NCI-H510A (cell line): ENCODE measurements at places on chromosomes 5 and 9.
A peak's percentile ranks its signal among the peaks of the same experiment; 100 is the strongest.

DNA sequence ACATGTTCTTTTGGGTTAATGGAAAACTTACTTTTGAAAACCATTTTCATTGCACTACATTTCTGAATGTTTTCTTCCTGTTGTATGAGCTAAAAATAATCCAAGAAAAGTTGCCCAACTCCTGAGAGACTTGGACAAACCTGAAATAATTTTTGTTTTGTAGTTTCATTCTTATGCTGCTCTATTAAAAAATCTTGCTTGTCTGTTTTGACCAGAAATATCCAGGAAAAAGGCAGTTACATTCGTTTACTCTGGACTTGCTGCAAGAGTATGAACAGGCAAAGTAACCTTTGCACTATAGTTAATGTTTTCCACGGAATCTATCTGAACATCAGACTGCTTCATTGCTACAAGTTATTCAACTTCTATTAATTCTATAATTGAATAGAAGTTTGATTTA, 200.1 kb upstream of the DAB2 start:
- DNase-seq = no peak

DNA sequence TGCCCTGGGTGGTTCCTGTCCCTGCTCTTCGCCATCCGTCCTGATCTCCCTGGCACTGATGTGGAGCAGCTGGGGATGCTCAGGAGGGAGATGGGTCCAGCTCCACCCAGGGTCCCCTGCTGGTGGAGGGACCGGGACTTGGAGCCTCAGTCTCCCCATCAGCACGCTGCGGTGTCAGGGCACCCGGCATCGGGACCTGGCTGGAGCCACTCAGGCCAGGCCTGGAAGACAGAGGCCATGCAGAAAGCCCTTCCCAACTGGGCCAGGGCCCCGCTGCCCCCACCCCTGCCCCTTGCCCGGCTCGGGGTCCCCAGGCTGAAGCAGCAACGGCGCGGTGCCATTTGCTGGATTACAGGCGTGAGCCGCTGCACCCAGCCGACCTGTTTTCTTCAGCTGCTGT, 40.3 kb upstream of the NSMF start:
- no peak for DNase-seq

GRCh38 chr5:75433814-75434506, 77.5 kb downstream of the CERT1 start:
- DNase-seq = no peak

GRCh38 chr5:7848296-7848695, 2.6 kb downstream of the CFAP90 start:
- DNase-seq = no peak

GRCh38 chr5:163941079-163941478, 435.7 kb downstream of the MAT2B start:
- DNase-seq = no peak

GRCh38 chr9:109251080-109251775, 69.6 kb downstream of the EPB41L4B start:
- DNase-seq = peak; percentile 65

DNA sequence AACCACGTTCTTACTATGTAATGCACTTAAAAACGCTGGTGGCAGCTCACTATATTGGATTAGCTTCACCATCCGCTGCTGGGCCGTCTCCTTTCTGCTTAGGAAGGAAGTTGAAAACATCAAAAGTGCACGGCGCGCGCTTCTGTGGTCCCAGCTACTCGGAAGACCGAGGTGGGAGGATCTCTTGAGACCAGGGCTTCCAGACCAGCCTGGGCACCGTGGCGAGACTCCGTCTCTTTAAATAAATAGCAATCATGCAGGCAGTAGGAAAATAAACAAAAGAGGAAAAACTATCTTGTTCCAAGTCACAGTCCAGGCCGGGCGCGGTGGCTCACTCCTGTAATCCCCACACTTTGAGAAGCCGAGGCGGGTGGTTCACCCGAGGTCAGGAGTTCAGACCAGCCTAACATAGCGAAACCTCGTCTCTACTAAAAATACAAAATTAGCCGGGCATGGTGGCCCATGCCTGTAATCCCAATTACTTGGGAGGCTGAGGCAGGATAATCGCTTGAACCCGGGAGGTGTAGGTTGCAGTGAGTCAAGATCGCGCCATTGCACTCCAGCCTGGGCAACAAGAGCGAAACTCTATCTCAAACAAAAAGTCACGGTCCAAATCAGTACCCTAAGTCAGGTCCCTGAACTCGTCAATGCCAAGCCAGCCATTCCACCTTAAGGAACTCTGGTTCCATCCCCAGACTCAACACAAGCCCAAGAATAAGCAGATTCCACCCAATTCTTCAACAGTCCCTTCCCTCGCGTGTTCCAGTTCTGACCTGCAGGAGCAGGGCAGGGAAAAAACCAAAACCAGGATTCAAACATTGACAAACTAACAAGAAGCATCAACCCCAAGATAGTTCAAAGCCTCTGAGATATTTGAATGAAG, 1.0 kb upstream of the GOLGA1 start:
- no peak for DNase-seq

GRCh38 chr9:95608341-95608740, 91.6 kb upstream of the PTCH1 start:
- no peak for DNase-seq

DNA sequence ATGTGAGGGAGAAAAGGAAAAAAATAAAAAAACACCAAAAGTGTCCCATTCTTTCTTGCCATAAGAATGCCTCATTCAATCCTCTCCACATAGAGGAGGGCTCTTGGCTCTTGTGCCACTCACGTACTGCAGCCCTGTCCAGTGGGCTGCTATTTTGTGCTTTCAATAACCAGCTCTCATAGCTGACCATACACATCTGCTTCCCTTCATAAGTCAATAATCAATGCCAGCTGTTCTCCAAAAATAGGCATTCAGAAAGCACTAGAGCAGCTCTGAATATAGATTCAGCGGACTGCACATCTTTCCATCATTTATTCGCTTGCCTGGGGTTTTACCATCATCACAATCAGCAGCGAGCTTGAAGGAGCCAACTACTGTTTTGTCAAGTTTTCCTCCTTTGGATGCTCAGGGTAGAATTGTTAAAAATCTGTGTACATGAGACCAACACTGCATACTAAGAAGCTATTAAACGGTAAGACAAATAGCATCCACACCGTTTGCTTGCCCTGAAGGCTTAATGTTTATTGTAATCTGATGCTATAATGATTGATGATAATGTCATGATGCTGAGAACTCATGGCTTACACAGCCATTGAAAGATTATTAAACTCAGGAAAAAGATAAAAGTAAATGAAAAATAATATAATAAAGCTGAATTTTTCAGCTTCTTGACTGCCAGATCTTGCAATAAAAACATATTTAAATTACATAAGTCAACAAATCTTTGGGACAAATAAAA, 80.0 kb downstream of the OXCT1 start:
- DNase-seq = no peak

- DNase-seq = no peak
Measured at GRCh38 chr9:29691145-29691544, 2117.9 kb upstream of the C9orf72 start.

DNA sequence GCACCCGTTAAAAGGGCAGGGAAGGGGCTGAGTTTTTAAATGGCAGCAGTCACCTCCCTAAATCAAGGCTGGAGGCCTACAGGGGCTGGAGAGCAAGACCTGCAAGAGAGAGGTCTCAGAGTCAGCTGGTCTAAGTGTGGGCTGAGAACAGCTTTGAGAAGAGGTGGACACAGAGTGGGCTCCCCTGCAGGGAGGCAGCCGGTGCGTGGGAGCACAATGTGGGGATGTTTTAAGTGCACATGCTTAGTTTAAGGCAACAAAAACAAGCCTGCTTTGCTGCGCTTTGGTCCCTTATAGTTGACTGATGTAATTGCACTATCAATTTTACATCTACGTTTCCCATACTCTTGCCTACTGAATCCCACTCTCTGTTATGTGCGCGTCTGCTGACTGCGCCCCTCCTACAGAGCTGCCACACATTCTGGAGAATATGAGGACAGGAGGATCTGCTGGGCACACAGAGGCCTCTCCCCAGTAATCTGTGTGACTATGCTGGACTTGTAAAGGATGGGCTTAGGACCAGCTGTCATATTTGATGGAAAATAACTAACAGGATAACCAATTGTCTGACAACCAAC, 62.0 kb upstream of the ICE1 start:
- no peak for DNase-seq

- no peak for DNase-seq
Measured at GRCh38 chr5:94847019-94847418, 228.6 kb downstream of the SLF1 start.

- no peak for DNase-seq
Measured at GRCh38 chr5:177320879-177321278, 9.2 kb upstream of the MXD3 start.

DNA sequence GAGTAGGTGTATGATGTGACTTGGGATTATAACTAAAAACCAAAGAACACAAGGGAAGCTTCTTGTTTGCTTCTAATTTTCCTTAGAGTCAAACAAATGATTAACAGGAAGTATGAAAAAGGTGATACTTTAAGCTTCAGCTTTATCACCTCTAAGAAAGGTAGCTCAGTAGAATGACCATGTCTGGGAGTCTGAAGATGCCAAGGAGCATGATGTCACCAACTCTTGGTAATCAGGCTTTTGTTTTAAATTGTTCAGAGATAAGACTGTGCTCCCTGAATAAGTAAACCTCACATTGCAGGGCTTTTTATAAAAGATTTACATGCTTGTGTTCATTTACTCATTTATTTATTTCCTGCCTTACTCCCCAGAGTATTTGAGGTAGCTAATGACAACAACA, 169.9 kb downstream of the FER start:
- DNase-seq = no peak

DNA sequence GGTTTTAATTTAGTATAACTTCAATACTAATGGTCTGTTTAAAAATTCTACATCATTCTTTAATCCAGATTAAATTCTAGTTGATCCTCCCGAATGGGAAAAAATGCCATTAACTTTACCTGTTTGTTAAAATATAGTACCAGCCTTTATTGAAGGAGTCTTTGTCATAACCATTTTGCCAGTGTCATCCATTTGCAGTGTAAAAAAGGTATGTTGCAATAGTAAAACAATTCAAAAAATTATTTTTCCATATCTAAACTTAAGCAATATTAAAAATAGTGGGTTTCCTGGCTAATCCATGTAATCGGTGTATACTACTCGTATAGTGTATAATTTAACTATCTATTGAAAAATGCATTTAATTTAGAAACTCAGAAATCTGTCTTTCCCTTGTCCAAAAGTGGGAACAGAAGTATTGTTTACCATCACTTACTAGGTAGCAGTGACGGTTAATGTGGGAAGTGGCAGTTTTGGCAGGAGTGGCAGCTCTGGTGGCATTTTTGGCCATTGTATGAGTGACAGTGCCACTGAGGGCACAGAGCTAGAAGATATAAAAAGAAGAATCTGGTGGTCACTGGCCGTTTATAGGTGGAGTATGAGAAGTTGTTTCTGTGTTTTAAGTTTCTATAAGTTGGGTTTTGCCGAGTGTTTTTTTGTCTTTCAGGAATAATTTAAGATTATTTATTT, 1.9 kb downstream of the AP3S1 start:
- no peak for DNase-seq

DNA sequence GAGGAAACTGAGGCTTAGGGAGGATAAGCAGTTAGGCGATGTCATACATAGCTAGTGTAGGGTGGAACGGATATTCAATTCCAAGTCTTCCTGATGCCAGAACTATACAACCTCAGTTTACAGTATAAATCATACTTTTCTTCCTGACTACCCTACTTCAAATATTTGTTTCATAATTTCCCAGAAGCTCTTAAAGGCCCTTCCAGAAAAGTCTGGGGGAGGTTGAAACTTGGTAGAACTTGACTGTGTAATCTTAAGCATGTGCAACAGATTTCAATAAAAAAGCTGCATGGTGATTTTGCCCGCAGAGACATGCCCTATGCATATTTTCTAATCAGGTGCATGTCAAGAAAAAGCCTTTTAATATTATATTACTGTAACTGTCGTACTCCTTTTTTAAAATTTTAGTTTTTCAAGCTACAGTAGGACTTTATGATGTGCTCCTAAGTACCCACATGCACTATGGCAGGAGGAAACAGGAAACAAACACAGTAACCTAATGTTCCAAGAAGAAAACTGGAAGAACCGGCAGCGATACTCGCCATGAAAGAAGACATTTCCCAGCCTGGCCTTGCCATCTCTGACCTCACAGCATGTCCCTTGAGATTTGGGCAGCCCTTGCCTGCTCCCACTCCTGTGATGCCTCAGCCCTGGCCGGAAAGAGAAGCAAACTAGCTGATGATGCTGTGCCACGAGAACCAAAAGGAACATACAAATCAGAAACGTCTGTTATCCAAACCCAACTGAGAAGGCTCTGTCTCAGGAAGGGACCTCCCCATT, 266.0 kb downstream of the EFNA5 start:
- no peak for DNase-seq

DNA sequence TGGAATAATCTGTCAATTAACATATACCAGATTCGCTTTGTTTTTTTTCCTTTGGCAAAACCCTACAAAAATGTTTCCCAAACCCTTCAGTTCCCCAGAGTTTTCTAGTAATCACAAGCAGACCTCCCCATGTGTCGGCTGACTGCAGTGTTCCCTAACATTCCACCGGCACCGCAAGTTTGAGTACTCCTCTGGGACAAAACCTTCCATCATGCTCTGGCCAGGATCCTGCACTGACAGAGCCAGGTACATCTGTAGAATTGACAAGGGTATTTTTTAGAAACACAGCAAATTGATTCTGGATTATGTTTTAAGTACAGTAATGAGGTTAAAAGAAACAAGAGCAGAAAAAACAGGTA, 174.7 kb downstream of the GAS1 start:
- DNase-seq = no peak

DNA sequence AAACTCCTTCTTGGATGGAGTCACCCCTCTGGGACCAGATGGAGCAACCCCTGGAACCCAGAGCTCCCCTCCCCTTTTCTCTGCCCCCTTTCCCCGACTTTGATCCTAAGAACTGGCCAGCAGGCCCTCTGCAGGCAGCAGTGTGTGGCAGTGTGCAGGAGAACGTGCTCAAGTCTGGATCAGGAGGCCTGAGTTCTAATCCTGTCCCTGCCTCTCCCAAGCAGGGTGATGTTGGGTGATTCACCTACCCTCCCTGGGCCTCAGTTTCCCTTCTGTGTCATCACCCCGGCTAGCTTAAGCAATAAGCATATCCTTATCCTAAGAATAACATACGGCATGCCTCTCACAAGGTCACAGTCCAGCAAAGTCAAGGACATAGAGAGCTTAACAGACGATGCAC, 67.6 kb downstream of the C9orf50 start:
- DNase-seq = no peak

GRCh38 chr5:91315701-91316100, 67.4 kb downstream of the ARRDC3 start:
- no peak for DNase-seq

DNA sequence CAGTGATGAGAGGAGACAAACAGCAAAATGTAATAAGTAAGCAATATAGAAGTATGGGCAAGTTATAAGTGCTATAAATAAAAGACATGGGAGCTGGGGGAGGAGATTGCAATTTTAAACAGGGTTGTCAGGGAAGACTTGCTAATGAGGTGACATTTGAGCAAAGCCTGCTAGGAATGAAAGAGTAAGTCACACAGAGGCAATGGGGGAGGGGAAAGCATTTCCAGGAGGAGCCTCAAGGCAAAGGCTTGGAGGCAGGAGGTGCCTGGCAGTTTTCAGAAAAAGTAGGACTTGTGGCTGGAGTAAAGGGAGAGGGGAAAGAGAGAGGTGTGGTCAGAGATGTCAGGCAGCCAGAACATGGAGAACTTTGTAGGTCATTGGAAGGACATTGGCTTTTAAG, 124.4 kb upstream of the NMUR2 start:
- no peak for DNase-seq
